NCI-H460 (cell line): ENCODE measurements at places on chromosomes 1 and 21. TPM values are rescaled to one million over a fixed set of nuclear protein-coding genes. Genes with fewer than 3 reads are reported as not detected.

GRCh38 chr1:81432059-81432458 is 368.7 kb upstream of the ADGRL2 start:
- DNase-seq: no peak

Gene GNAT2
- total RNA-seq: not detected in 2 replicates

DNA sequence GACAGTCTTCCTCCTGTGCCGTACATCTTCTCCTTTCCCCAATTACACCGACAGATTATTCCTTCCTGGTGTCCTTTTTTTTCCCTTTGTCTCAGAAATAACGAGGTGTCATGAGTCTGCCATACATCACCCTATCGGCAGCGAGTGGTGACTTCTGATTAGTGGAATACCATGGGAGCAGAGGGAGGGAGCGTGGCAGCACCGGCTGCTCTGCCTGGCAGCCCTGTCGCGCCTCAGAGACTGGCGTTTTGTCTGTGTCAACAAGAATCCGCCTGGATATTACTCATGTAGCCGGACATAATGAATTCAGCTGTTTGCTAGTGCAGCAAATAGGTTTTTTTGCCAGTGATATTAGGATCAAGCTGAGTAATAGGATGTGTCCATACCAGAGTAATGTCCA is 51.8 kb downstream of the UTP25 start:
- no peak for DNase-seq

Gene C1QC
- not detected in 2 replicates for total RNA-seq

Gene ERVH48-1
- total RNA-seq: not detected in 2 replicates

DNA sequence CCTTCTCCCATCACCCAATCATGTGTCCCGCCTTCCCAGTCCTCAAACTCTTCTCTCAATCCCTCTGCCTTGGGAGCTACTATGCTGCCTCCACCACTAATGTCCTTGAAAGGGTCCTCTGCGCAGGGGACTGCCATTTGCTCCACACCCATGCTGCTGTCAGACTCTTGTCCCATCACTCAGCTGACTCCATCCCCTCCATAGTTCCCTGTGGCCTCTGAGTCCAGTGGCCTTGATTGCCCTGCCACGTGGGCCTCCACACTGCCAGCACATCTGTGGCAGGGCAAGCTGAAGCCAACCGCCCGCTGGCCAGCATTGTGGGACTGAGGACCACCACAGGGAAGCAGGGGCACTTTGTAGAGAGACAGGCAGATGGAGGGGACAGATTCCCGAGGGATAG is 1.3 kb upstream of the TNNT2 start:
- no peak for DNase-seq

Gene FAM72D
- 25.2 and 28.3 TPM in 2 replicates for total RNA-seq

DNA sequence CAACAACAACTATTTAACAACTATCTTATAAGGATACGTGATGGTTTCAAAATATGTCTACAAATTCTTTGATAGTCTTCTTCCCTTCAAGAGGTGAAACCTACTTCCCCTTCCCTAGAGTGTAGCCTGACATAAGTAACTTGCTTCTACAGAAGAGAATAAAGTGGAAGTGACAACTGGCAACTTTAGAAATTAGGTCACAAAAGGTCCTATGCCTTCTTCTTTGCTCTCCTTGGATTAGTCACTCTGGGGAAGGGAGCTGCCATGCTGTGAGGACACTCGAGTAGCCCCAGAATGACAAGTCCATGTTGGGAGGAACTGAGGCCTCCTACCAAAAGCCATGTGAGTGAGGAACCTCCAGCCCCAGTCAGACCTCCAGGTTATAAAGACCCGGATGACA is 19.2 kb downstream of the EFCAB14 start:
- no peak for DNase-seq

Gene TAL1
- 0.12 TPM in 1 of 2 replicates, not detected in the other for total RNA-seq

Gene PRAMEF17
- total RNA-seq: not detected in 2 replicates

DNA sequence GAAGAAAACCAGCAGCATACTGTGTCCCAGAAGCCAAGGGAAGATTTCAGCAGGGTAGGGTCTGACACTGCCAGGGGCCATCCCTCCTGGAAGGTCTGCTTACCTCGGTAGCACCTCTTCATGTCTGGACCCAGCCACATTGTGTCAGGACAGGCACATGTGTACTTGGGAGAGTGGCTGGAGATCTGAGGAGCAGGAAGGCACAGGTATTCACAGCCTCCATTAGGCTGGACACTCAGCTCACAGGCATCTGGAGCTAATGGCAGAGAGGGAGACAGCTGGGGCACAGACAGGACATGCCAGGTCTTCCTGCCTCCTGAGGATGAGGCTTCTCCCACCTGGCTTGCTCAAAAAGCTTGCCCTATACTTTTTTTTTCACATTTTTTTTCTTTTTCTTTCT is 19.9 kb upstream of the MAGOH start:
- DNase-seq: no peak

Gene C8B
- total RNA-seq: not detected in 2 replicates

DNA sequence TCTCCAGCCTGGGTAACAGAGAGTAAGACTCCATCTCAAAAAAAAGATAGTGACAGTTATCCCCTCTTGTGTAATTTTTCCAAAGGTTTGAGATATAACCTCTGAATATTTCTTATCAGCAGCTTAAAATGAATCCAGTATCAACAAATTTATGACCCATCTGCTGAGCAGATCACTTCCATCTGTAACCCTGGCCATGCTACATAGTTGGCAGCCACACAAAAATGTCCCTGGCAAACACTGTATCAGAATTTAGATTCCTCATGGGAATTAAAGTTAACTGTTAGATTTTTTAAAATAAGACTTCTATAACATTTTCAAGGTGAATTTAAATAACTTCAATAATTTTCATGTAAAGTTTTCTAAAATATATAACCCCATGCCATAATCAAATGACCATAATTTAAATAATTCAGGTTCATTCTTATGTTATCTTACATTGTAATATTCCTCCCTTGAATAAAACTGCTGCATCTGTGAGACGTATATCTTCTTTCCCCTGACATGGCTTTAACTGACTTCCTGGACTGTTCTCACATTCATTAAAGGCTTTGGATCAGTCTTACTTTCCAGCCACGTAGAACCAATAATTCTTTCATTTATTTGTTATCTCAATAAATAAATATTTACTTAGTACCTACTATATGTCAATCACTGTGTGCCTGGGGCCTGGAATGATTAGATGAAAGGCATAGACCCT is 5.3 kb upstream of the PRPF38B start:
- DNase-seq: no peak

GRCh38 chr1:206691604-206692003 is 6.9 kb downstream of the MAPKAPK2 start:
- DNase-seq: no peak

Gene PRUNE1
- 22.7 and 24.7 TPM in 2 replicates for total RNA-seq

DNA sequence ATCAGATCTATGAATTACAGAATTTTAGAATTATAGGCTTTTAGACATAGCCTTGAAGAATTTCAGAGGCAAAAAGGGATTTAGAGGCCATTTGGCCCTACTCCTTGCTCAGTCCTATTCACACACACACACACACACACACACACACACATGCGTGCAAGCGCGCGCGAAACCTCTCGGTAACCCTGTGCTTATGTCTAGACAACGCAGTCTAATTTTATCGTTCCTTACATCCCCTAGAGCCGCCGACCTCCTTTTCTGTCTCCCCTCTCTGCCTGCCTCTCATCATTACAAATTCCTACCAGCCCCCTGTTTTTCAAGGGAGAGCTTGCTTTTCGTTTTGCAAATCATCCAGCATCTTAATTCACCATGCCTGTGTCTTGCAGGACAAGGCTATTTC is 252.1 kb downstream of the FOXD2 start:
- DNase-seq: no peak

DNA sequence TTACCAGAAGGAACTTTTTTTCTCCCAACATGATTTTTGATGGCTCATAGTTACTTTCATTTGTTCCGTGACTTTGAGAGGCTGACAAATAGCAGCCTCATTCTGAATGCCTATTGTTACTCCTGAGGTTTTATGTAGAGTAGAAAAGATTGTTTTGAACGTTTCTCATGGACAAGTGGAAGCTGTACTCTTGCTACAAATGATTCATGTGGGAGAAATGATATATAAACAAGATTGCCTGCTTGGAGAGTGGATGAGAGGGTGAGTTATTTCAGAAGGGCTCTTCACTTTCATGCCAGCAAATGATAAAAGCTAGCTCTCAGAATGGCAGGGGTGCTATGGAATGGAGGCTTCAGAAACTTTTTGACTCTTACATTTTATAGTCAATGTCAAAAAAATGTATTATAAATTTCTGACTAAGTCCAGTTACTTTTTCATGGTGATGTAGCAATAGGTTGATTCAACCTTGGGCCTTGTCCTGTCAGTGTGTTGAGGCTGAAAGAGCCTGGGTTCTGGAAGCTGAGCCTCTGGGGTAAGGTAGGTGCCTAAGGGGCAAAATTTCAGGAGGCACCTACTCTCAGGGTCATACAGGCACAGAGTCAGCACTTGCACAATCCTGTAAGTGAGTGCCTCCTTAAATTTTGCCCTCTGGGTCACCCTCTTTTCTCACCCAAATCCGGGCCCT is 19.4 kb downstream of the JUN start:
- DNase-seq: no peak

DNA sequence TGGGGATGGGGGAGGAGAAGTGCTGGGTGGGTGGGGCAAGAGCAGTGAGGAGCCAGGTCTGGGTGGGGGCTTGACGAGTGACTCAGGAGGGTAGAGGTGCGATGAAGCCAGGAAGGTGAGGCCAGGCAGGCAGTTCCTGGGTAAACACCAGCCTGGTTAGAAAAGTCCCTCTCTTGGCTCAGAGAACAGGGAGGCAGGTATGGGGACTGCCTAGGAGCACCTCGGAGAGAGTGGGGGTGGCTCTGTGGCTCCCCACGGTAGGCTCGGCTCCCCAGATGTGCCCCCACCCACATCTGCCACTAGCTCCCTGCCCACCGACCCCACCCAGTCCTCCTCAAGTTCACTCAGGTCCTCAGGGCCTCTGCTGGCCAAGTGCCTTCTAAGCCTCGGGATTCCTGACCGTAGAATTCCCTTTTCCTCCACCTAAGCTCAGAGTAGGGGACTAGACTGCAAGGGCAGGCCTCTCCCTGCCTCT is 1.2 kb downstream of the HSPG2 start:
- DNase-seq: no peak

DNA sequence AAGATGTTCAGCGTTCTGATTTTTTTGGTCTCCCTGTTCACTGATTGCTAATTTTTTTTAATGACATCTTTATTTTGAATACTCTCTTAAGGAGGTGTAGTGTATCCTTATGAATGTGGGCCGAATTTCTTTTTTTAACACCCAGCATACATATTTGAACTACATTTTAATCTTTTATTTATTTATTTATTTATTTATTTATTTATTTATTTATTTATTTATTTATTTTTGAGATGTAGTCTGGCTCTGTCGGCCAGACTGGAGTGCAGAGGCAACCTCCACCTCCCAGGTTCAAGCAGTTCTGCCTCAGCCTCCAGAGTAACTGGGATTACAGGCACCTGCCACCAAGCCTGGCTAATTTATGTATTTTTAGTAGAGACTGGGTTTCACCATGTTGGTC is 15.1 kb downstream of the ZBTB8A start:
- no peak for DNase-seq

Gene CD53
- total RNA-seq: not detected in 2 replicates

GRCh38 chr1:60222360-60223115 is 149.0 kb upstream of the C1orf87 start:
- no peak for DNase-seq

GRCh38 chr1:230891413-230891812 is 23.1 kb upstream of the C1orf198 start:
- DNase-seq: no peak

DNA sequence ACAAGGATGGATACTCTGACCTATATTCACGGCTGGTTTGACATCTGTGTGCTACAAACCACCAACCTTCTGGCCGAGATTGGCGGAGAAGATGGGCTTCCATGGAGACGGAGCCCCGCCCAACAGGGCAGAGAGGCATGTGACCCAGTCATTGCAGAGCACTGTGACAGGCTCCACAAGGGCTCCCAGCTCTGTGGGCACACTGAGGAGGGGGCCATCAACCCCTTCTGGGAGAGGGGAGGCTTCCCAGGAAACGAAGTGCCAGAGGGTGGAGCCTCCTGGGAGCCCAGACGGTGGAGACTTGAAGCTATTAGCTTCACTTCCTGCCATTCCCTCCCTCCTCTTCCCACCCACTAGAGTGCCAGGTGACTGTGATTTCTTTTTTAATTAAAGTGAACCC is 71.6 kb upstream of the IFFO2 start:
- no peak for DNase-seq

DNA sequence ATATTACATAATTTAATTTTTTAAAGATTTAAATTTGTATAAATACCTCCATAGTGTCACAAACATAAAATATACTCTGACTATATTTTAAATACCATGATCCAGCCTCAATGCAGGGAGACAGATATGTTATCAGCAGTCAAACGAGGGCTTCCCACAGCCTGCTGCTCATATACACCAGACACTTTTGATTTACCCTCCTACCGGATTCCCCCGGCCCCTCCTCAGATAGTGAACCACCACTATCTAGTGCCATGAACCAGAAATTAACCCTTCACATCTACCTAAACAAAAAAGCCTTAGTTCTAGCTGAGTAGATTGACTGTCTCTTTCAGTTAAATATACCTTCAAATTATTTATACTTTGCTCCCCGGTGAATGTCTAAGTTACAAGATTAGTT is 52.4 kb upstream of the C1orf53 start:
- no peak for DNase-seq

- peak; percentile 30 for DNase-seq
These were observed 183.5 kb downstream of the HMCN1 start for GRCh38 chr1:185917646-185918045.

DNA sequence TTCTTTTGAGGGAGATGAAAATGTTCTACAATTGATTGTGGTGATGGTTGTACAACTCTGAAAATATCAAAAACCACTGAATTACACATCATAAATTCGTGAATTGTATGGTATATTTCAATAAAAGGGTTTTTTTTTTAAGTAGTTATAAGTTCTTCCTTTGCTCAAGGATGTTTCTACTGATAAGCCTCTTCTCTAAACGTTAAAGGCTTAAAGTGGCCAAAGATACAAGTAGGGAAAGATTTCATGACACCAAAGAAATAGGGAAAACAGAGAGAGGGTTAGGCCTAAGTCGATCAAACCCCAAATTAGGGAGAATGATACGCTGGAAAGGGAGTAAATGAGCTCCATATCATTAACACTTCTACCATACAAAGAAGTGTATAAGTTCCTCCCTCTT is 4.1 kb downstream of the KDM5B start:
- no peak for DNase-seq

Gene GBP2
- 1.1 and 1.3 TPM in 2 replicates for total RNA-seq

DNA sequence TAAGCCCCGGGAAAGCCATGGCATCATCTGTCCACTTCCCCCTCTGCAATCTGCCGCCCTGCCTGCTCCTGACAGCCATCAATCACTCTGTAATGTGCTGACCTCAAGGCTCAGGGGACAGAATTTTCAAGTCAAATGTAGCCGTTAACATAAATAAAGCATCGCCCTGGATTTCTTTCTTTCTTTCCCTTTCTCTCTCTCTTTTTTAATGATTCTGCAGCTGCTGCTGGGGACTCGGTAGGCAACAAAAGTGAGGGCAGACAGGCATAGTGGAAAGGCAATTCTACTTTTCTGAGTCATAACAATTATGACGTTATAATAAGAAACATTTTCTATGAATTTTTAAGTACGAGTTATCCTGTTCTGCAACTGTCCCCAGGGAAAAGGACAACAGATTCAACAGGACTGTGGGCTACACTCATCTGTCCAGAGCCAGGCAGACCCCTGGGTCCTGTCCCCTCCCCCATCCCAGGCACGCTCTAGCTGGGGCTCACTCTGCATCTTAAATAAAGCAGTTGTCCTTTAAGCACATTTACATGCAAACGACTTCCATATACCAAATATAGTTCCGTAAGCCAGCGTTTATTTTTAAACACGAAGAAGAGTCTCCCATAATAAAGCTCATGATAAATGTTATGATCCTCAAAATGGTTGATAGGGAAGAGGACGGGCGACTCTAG is 78.7 kb downstream of the SSBP3 start:
- DNase-seq: no peak

- no peak for DNase-seq
These were observed 15.5 kb downstream of the DYRK1A start for GRCh38 chr21:37381883-37382585.
